ENCODE measurements at places on chromosomes 1 and 21.

DNA sequence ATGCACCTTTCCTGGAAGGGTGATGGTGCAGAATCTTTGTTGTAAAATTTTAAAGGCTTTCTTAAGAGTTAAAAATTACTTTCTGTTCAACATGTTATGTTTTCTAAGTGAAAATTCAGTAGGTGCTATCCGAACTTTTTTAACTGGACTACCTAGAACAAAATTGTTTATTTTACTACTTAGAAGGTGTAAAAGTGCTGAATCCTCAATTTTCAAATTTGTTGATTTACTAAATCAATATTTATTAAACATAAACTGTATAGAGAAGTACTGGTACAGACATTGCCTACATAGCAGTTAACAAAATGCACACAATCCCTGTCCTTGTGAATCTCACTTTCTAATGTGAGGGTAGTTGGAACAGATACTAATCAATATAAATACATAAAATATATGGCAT lies 277.5 kb downstream of the CTH start:
- no peak for DNase-seq
- no peaks in the 10 kb centered on the region for H3K36me3 ChIP-seq
- H3K27ac ChIP-seq, result no peak overlapping the region
- H3K4me3 ChIP-seq, result no peak overlapping the region
- H3K27me3 ChIP-seq, result no peaks in the 10 kb centered on the region

- H3K27me3 ChIP-seq, result no peaks in the 10 kb centered on the region
- peaks cover 10% of the 10 kb centered on the region for H3K4me1 ChIP-seq
- H3K36me3 ChIP-seq, result peaks cover 4% of the 10 kb centered on the region
- no peak for DNase-seq
- no peak overlapping the region for H3K27ac ChIP-seq
- no peak overlapping the region for H3K4me3 ChIP-seq
Measured at GRCh38 chr1:12424087-12424529, 193.9 kb downstream of the DHRS3 start.

- no peaks in the 10 kb centered on the region for H3K4me1 ChIP-seq
- peaks cover 2% of the 10 kb centered on the region for H3K27me3 ChIP-seq
- DNase-seq, result peak; percentile 36
- H3K27ac ChIP-seq, result no peak overlapping the region
- no peak overlapping the region for H3K4me3 ChIP-seq
Measured at GRCh38 chr21:15592271-15592860, 137.4 kb upstream of the USP25 start.

- H3K4me3 ChIP-seq, result no peak overlapping the region
- no peak for DNase-seq
- H3K27ac ChIP-seq, result no peak overlapping the region
- peaks cover 11% of the 10 kb centered on the region for H3K4me1 ChIP-seq
- peaks cover 31% of the 10 kb centered on the region for H3K27me3 ChIP-seq
- H3K36me3 ChIP-seq, result no peaks in the 10 kb centered on the region
Measured at GRCh38 chr1:16012590-16013219, 5.1 kb downstream of the HSPB7 start.

- no peaks in the 10 kb centered on the region for H3K36me3 ChIP-seq
- H3K27me3 ChIP-seq, result no peaks in the 10 kb centered on the region
- H3K4me1 ChIP-seq, result peaks cover 1% of the 10 kb centered on the region
- no peak overlapping the region for H3K4me3 ChIP-seq
- DNase-seq, result no peak
- no peak overlapping the region for H3K27ac ChIP-seq
Measured at GRCh38 chr1:198638441-198638840, 399 bp upstream of the PTPRC start.

DNA sequence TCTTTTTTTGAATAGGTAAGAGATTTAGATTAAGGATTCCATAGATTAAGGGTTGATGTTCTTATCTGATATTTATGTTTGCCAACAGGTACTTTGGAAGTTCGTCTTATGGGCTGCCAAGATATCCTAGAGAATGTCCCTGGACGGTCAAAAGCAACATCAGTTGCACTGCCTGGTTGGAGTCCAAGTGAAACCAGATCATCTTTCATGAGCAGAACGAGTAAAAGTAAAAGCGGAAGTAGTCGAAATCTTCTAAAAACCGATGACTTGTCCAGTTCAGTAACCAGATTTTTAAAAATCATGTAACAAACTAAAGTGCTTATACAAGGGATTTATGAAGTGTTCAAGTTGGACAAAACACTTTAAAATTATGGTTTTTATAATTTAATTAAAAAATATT lies 100.5 kb downstream of the PKN2 start:
- no peak overlapping the region for H3K27ac ChIP-seq
- H3K4me3 ChIP-seq, result no peak overlapping the region
- H3K4me1 ChIP-seq, result no peaks in the 10 kb centered on the region
- no peaks in the 10 kb centered on the region for H3K27me3 ChIP-seq
- H3K36me3 ChIP-seq, result peaks cover 7% of the 10 kb centered on the region

All from neuronal stem cell (in vitro differentiated cells).